Adrenal gland (tissue), 19 donors: ENCODE measurements at places on chromosomes 1 and 21. TPM values are rescaled to one million over a fixed set of nuclear protein-coding genes. Genes with fewer than 3 reads are reported as not detected.

The CENPS gene
- 25.4 TPM for polyA plus RNA-seq

The CD52 gene
- 14.1 TPM for polyA plus RNA-seq

GRCh38 chr1:58911841-58912499 is 128.1 kb upstream of the JUN start:
- no peaks in the 10 kb centered on the region for H3K36me3 ChIP-seq
- H3K27ac ChIP-seq, result no peak overlapping the region
- no peak for DNase-seq
- H3K27me3 ChIP-seq, result no peaks in the 10 kb centered on the region
- H3K4me1 ChIP-seq, result no peaks in the 10 kb centered on the region
- H3K4me3 ChIP-seq, result no peak overlapping the region

- peaks cover 51% of the 10 kb centered on the region for H3K4me1 ChIP-seq
- no peak for DNase-seq
- no peaks in the 10 kb centered on the region for H3K27me3 ChIP-seq
- H3K36me3 ChIP-seq, result no peaks in the 10 kb centered on the region
- H3K4me3 ChIP-seq, result no peak overlapping the region
Measured at GRCh38 chr1:15171271-15171908, 17.8 kb downstream of the TMEM51 start.

GRCh38 chr1:23718482-23718881 is 24.8 kb upstream of the ELOA start:
- no peaks in the 10 kb centered on the region for H3K36me3 ChIP-seq
- no peaks in the 10 kb centered on the region for H3K27me3 ChIP-seq
- H3K4me3 ChIP-seq, result no peak overlapping the region
